ENCODE measurements at places on chromosomes 13 and 19.

DNA sequence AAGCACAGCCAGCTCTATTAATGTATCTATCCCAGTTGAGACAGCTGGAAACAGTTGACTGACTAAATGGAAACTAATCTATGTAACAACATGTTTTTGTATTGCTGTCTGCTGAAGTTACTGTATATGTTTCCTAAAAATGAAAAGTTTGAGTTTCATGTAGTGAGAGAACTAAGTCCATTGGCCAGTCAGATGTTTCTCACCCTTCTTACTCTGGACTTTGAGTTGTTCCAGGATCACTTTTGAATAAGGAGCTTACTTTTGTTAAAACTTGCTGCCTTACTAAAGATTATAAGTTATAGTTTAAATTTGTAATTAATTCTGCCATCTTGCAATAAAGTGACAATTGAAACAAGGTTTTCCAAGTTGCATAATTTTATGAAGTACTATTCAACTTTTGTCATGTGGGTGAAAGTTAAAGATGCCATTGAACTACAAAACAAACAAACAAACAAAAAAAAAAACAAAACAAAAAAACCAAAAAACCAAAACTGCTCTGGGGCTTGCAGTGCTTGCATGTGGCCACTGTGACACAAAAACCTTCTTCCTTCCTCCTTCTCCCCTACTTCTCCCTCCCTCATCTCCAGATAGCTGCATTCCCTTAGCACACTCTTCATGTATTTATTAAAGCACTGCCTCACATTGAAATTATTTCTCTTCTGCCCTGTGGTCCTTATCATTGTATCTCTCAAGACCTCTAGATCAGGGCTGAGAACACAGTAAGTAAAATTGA is 15.3 kb downstream of the WDFY2 start:
- DNase-seq, result no peak

DNA sequence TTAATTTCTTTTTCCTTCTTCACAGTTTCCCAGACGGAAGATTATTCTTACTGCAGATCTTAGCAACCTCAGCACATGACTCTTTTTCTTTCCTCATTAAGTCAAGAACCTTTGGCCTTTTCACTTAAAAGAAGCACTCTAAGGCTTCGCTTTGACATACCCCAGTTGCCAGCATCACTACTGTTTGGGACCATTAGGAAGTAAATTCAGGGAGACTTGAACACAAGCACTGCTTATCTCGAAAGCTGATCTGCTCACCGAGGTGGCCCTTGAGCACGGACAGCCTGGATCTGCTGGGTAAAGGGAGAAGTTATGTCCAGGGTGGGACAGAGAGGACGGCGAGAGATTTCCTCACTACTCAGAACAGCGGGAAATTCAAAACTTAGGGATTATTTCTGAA is 151.4 kb upstream of the RNF113B start:
- DNase-seq, result no peak

DNA sequence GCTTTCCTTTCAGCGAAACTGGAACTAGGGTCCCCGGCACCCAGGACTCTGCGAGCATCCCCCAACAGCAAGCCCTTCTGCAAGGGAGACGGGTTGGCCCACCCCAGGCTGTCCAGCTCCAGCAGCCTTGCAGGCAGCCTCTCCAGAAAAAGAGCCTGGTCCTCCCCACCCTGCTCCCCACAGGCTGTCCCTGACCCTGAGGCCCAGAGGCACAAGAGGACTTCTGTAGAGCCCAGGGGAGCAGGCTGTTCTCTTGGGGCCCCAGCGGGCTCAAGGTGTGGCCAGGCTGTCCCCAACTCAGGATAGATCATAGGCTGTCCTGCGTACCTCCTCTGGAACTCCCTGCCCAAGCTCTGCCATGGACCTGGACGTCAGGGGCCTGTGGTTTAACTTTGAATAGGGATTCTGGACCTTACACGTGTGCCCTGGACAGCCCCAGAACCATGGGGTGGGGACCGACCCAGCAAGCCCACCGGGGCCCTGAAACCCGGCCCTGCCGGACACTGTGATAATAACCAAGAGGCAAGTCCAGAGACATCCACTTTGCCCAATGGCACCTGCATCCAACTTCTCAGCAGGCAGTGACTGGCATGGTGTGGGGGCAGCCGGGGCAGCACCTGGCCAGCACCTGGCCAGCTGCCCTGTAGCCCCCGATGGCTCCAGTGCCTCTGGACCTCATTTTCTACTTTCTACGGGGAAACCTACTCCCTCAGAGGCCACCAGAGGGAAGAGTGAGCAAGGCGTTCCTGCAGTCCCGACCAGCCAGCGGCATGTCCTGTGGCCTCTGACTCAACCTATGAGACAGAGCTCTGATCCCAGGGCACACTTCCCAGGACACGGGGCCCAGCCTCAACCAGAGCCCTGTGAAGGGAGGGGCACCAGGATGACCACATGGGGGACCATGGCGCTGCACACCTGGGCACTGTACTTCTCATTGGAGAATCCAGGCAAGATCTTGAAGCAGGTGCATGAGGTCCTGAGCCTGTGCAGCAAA is 50.9 kb upstream of the TPM4 start:
- DNase-seq, result peak; percentile 16

- no peak for DNase-seq
Measured at GRCh38 chr13:105365831-105366230, 1169.6 kb downstream of the EFNB2 start.

DNA sequence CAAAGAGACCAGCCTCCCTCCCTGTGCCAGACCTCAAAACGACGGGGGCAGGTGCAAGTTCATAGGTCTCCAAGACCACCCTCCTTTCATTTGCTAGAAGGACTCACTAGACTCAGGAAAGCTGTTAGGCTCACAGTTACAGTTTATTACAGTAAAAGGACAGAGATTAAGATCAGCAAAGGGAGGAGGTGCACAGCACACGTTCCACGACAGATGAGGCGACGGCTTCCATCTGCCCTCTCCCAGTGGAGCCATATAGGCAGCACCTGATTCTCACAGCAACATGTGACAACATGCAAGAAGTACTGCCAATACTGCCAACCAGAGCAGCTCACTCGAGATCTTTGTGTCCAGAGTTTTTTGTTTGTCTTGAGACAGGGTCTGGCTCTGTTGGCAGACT is 9.4 kb upstream of the CEACAM19 start:
- DNase-seq, result no peak

DNA sequence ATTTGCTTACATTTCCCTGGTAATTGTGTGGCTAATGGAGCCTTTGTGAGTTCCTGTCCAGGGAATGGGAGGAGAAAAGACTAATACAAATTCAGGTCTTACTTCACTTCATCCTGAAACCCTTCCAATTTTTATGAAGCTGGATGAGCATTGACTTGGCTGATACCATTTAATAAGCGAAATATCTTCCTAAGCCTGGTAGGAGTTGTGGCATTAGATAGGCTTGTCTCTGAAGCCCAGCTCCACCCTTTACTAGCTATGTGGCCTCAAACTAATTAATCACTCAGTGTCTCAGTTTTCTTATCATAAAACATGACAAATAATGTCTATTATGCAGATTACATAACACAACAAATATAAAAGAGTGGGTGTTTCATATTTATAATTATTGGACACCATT is 106.3 kb downstream of the FGF9 start:
- DNase-seq, result no peak

DNA sequence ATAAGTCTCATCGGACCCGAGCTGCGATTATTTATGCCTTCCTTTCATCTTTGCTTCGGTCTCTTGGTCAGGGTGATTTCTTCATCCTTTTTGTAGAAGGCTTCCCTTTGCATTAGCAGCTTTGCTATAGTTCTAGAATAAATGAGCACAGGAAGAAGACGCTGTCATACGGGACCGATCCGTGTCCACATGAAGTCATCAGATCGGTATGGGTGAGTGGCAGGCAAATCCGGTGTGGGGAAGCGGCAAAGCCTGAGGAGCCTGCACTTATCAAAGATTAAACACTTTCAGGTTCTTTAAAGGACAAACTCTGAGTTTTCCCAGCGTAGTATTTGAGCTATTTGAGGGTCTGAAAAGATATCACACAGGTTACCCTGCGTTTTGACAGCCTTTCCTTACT is 119.3 kb downstream of the IRS2 start:
- DNase-seq, result no peak

- DNase-seq, result no peak
Measured at GRCh38 chr19:51903192-51903591, 1.6 kb downstream of the ZNF649 start.

DNA sequence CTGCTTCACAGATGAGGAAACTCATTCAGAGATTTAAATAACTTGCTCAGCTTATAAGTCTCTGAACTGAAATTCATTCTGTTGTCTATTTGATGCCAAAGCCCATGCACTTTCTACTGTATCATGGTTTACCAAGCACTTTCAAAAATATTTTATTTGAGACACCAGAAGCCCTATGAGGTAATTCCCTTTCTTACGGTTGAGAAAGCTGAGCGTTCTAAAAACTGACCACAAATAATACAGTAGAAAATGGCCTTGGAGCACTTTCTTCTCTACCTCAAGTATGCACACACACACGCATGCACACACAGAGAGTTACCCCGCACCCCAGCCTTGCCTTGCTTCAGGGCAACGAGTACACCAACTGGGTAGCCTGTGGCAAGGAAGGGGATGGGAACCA is 228.5 kb downstream of the RFC3 start:
- DNase-seq, result no peak

DNA sequence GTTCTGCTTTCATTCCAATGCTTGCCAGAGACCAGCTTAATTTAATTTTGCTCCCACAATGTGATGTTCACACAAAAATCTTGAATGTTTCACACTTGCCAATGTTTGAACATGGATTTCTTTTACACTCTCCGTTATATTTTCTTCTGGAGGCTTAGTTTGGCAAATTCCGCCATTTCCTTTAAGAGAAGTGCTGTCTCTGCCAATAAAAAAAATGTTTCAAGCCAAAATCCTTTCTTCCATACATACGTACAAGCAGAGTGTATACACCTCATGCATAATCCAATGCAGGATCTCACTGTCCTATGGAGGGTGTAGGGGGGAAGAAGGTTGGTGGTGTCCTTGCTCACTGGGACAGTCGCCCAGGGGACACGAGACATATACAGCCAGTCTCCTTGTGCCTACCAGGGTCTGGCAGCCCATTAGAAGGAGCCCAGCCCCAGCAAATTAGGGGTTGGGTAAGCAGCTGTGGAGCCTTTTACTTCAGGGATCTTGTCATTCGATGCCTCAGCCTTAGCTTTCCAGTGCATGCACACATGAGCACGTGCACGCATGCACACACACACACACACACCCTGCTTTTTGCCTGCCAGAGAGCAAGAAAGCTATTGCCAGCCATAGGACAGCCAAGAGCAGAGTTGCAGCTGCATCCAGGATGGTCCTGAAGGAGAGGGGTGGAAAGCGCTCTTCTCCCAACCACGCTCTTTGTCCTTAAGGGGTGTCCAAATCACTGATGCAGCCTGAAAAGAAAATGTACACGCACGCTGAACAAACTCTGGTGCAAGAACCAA is 208.3 kb downstream of the FOXO1 start:
- no peak for DNase-seq

- DNase-seq, result no peak
Measured at GRCh38 chr13:102311901-102312300, 89.9 kb downstream of the FGF14 start.

DNA sequence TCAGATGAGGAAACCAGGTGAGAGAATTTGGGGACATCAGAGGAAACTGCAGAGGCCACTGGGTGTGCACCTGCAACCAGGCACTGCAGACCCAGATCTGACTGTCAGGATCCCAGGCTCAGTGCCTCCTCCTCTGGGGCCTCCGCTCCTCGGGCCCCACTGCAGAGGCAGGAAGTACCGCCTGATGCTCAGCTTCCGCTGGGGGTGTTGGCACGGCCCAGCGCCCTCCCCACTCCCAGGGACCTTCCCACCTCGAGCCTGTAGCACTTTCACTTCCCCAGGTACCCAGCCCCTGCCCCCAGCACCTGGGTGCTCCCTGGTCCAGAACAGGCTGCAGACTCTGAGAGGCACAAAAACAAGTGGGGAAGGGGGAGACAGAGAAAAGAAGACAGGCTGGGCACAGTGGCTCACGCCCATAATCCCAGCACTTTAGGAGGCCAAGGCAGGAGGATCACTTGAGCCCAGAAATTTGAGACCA is 1.4 kb upstream of the CD37 start:
- no peak for DNase-seq

DNA sequence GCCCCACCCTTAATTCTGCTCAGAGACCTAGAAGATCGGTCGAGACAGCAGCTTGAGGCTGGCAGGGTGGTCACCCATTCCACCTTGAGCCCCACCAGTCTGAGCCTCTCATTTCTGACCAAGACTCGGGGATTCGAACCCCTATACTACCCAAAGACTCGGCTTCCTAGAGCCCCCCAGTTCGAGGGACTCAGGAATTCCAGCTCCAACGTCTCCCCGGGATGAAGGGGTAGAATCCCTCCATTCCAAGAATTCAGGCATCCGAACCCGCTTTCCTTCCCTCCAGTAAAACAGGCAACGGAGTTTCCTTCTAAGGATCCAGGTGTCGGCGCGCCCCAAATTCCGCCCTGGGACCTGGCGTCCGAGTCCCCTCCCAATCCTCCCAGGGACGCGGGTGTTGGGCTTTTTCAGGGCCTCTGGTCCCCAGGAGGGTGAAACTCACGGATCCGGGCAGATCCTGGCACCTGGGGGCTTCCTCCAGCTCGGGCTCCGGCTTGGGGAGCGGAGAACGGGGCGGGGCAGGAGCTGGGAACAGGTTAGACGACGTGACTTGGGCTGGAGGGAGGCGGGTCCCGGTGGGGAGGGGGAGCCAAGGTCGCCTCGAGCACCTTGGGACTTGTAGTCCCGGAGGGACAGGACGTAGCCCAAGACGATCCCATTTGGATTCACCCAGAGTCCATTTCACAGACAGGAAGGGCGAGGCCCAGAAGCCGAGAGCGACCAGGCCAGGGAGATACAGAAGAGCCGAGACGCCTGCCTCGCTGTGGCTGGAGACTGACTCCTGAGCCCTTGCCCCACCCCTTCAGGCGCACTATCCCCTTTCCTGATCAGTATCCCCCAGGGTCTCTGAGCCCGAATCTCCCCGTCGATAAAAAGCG is at the start of gene PPP1R13L:
TSS of gene PPP1R13L (minus strand) at position 513 of the 878 bp plus-strand sequence. CDS start 6,751 bp downstream, outside the sequence.
- DNase-seq, result no peak

DNA sequence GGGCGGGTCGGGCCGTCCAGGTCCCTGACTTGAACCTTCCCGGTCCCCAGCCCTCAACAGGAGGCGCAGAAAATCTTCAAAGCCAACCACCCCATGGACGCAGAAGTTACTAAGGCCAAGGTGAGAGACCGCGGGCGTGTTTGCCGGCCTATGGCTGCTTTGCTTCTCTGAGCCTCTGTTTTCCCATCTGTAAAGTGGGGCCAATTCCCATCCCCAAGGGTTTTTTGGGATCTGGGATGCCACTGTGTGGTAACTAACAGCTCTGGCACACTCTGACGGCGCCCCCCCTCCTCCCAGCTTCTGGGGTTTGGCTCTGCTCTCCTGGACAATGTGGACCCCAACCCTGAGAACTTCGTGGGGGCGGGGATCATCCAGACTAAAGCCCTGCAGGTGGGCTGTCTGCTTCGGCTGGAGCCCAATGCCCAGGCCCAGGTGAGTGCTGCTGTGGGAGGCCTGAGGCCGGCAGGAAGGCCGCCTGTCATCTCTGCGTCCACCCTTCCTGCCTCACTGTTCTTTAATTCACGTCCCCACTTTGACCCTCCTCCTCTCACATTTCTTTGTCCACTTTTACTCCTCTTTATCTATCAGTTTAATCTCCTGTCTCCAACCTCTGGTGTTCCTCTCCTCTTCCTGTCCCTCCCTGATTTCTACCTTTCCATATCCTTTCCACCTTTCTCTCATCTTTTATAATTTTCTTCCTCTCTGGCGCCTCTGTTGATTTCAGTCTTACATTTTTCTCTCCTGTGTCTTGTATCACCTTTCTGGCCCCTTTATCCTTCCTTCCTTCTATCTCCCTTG is 7.1 kb downstream of the FUZ start:
- DNase-seq, result no peak

Measured in AG04450 (cell line).